H4 (cell line): ENCODE measurements at places on chromosomes 1 and 21.
A peak's percentile ranks its signal among the peaks of the same experiment; 100 is the strongest.

DNA sequence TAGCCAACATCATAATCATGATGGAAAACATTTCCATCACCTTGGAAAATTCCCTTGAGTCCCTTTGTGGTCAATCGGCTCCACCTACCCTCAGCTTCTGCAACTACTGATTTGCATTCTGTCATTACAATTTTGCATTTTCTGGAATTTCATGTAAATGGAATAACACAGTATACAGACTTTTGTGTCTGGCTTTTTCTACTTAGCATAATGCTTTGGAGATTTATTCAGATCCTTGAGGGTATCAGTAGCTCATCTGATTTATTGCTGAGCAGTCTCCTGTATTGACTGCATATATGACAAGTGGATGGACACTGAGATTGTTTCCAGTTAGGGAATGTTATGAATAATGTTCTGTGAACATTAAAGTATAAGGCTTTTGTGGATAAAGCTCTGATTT lies 358.3 kb downstream of the USP25 start:
- no peak for DNase-seq

- DNase-seq, result no peak
These were observed 339.2 kb downstream of the ADGRL2 start for GRCh38 chr1:82139751-82140468.

DNA sequence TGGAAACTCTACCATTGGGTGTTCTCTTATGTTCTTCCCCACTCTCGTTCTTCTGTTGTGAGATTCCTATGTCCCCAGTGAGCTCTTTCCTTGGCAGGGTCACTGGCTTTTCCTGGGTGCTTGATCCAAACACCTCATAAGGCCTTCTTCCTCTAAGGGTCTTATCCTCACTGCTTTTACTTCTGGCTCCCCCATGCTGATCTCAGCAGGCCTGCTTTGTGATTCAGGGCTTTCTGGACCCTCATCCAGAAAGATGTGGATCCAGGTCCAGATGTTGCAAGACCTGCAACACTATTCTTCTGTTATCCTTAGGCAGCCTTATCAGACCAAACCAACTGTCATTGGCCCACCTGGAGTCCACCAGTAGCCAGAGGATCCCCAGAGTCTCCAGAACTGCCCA lies 11.2 kb upstream of the MYOG start:
- no peak for DNase-seq

DNA sequence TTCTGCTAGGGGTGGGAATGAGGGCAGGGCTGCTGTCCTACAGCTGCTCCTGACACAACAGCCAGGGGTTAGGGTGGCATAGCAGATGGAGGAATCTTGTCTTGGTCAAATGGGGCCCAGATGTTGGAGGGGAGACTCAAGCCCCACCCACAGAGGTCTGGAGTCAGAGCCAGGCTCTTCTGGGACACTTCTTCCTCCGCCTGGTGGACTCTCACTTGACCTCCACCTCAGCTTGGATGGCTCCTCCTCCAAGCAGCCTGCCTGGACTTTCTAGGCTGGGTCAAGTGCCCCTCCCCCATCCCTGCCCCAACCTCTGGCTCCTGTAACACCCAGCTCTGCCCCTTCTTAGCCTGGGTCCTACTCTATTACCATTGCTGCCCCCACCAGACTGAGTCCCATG lies 35.5 kb downstream of the EPHA2 start:
- DNase-seq, result no peak

DNA sequence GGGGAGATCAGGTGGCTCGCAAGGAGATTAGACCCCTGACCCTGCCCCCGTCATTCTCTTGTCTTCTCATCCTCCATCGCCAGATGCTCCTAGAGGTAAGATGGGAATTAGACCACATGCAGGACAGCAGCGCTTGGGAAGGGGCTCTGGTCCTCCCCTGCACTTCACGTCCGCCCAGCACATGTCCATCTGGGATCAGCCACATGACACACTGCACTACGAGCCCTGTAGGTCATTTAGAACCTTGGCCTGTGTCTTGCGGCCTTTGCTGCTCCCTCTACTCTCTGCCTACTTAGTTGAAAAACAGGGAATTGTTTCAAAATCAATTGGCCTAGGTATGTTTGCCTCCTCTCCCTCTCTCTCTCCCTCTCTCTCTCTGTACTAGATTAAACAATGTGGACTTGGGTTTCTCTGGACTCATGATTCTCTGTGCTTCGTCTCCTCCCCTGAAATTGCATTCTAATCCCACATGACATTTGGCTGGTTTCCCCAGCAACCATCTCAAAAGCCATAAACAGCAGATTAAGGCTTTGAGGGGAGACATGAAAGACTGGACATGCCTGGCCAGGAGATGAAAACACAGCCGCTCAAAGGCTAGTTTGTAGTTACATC lies 3.8 kb upstream of the NCMAP start:
- DNase-seq, result no peak

GRCh38 chr1:100736746-100737145 lies 17.2 kb downstream of the VCAM1 start:
- peak; percentile 46 for DNase-seq

- no peak for DNase-seq
These were observed 10.5 kb downstream of the SLX9 start for GRCh38 chr21:44950351-44950750.

- DNase-seq, result no peak
These were observed 22.5 kb upstream of the CNTN2 start for GRCh38 chr1:205020466-205020865.

DNA sequence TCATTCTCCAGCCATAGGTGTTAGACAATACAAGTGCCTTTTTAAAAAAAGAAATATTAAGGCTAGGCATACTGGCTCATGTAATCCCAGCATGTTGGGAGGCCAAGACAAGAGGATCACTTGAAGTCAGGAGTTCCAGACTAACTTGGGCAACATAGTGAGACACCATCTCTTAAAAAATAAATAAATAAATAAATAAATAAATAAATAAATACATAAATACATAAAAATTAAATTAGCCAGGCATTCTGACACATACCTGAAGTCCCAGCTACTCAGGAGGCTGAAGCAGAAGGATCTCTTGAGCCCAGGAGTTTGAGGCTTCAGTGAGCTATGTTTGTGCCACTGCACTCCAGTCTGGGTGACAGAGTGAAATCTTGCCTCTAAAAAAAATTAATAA lies 85.8 kb upstream of the ATP1B1 start:
- no peak for DNase-seq

DNA sequence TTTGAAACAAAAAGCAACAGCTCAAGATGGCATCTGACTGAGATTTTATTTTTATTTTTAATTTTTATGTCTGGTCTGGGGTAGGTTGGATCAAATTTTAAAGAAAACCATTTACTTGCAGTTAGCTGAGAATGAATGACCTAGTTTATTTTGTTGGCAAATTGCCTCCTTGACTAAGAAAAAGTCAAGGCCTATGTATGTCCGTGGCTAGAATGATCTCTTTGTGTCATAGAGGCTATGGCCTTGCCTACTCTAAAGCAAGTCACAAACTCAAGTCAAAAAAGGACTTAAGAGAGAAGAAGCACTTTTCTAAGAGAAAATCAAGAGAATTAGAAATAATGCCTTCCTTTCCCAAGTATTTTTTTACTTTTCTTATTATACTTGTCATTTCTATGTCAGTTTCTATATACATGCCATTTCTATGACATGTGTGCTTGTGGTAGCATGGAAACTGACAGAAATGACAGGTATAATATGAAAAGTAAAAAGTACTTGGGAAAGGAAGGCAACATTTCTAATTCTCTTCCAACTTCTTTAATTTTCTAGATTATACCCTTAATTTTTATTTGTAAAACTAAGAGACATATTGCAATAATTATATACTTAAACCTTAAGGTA lies 136.7 kb downstream of the CENPF start:
- DNase-seq, result no peak

DNA sequence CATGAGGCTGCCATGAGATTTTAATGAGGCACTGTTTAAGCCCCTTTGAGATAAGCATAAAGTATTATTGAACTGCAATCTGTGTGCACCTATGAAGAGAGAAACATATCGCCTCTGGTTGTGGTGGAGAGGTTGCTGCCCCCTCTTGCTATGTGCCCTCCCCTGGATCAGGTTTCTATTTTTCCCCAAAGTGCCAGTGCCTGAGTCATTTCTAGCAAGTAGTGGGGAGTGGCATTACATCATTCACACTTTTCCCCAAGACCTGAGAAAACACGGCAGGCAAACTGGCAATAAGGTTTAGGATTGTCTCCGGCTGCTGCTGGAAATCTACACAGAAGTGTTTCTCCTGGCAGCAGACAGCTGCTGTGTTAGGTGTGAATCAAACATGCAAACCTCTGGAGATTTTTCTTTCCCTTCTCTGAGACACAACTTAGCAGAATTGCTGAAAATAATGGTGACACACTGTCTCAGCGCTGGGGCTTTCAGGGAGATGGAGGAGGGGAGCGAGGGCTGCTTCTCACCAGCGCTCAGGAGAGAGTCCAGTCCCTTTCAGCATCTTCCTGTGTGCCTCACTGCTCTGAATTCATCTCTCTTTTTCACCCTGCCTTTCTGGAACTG lies 13.7 kb upstream of the RGS16 start:
- peak; percentile 62 for DNase-seq
